RPMI8226 (cell line): ENCODE measurements at places on chromosomes 6 and 20.

GRCh38 chr6:130672153-130672552, 155.1 kb upstream of the SMLR1 start:
- DNase-seq = no peak

DNA sequence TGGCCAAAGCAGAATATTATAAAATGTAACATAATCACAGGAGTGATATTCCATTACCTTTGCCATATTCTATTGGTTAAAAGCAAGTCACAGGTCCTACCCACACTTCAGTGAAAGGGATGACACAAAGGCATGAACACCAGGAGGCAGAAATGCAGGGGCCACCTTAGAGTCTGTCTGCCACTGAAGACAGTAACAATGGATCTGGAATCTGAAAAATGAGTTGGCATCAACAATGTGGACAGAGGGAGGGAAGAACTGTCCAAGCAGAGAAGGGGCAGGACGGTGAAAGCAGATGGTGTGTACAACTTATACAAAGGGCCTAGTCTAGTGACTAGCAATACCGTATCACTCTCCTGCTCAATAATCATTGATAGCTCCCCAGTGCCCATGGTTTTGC, 6.6 kb upstream of the LPIN3 start:
- no peak for DNase-seq

GRCh38 chr6:16690608-16691142, 70.6 kb downstream of the ATXN1 start:
- no peak for DNase-seq

- no peak for DNase-seq
Measured at GRCh38 chr6:136950436-136951126, 28.5 kb downstream of the SLC35D3 start.

DNA sequence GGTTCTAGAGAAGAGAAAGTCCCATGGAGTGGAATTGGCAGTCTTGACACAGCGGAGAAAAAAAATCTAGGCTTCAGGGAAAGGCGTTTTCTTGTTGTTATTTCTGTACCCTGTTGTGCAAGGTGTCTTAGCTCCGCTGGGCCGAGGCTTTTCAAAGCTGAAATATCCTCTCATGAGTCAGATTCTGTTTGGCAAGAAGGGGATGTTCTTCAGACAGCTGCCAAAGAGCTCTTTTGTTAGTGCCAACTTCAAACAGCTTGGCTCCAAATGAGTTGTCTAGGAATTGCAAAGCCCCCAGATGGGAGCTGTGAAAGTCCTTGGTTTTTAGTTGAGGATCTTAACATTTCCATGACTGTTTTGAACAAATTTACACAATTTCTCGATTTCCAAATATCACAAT, 45.6 kb downstream of the LRRN4 start:
- DNase-seq = no peak
